ENCODE measurements at places on chromosomes 6 and 20.

- DNase-seq, result no peak
These were observed 60.4 kb downstream of the SCAND1 start for GRCh38 chr20:35893942-35894341.

DNA sequence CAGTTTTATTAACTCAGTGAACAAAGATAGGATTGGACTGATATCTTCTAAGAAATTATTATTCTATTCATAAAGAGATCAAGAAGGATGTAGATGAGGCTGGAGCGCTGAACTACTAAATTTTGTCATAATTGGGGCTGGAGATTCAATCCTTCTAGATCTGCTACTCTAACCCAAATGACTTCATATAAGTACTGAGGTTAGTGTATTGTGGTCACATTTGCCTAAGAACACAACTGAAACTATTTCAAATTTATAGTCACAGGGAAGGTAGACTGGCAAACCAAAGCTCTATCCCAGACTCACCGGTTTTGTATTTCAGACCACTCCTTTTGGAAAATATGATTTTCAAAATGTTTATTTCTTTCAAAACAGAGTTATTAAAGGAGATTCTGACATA lies 96.7 kb downstream of the BMP5 start:
- DNase-seq, result no peak

DNA sequence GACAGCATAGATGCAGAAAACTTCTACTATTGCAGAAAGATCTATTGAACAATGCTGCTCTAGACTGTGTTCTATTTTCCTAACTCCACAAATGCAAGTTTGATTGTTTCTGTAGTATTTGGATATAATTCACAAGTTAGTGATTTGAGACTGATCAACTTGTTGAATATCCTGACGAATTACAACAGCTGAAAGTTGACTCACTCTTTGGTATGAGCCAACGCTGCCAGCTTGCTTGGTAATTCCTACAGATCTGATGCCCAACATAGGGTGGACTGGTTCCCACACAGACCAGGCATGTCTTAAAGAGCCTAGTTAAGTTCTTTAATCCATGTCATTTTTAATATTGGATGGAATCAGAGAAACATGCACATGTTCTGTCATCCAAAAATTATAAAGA lies 231.0 kb upstream of the RAB32 start:
- DNase-seq, result no peak

- no peak for DNase-seq
These were observed 113.2 kb upstream of the KCNG1 start for GRCh38 chr20:51135926-51136715.

GRCh38 chr6:163759542-163759941 lies 345.0 kb downstream of the QKI start:
- no peak for DNase-seq

- DNase-seq, result no peak
These were observed 60.8 kb downstream of the PRDM1 start for GRCh38 chr6:106146852-106147351.

- no peak for DNase-seq
These were observed 9.7 kb upstream of the CCR6 start for GRCh38 chr6:167113047-167113754.

GRCh38 chr6:41599852-41600445 lies 38.3 kb upstream of the MDFI start:
- DNase-seq, result no peak

DNA sequence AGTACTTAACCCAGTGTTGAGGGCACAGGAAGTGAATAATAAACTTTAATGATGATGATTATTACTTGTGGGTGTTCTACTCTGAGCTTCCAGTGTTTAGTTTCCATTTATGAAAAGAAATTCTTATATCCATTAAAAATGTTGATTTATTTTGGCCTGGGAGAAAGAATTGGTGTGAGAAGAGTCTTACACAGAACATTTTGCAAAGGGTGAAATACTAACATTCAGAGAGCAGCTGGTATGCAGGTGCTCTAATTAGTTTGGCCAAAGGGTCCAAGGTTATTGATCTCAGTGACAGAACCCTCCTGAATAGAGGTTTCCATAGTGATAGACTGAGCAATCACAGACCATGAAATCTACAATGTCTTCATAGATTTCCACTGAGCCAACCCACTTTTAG lies 4.4 kb downstream of the OSER1 start:
- no peak for DNase-seq

GRCh38 chr6:136401749-136402148 lies 112.1 kb upstream of the BCLAF1 start:
- no peak for DNase-seq

DNA sequence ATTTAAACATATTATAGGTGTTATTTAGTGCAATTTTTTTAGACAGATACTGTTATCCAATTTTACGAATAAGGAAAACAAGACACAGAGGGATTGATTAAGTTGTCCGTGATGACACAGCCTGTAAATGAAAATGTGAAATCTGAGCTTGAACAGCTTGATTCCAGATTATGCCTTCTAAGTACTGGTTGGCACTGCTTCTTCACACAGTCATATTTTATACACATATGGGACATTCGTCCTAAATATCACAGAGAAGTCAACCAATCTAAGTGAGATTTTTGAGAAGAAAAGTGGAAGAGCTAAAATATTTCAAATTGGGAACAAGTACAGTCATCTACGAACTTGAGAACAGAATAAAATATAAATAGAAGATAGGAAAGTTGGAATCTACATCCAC lies 756.3 kb downstream of the BCKDHB start:
- DNase-seq, result no peak

DNA sequence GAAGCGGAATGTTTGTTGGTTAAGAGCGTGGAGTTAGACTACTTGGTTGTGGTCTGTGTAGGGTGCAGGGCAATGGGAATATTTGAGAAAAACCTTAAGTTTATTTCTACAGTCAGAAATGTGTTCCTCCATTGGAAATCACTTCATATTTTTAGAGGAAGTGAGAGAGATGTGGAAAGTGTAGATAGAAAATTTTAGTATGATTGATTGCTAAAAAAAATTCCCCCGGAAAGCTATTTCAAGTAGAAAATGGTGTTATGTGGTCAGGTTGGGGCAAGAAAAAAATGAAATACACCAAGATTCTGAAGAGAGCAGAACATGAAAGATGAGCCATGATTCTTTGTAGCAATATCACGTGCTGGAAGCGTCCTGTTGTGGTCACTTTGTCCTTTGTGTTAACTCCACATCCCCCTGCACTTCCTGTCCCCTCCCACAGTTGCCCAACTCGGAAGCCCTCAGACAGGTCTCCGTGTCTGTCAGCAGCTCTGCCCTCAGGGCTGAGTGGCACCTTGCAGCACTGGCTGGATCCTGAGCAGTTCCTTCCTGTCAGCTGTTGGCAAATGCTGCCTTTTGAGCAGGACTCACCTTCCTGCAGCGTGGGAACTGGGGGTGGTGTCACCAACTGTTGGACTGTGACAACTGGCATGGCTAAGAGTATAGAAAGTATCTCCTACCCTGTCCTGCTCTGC lies 137.5 kb upstream of the SLC24A3 start:
- DNase-seq, result no peak

- DNase-seq, result no peak
These were observed 4.3 kb downstream of the DDRGK1 start for GRCh38 chr20:3199976-3200755.

DNA sequence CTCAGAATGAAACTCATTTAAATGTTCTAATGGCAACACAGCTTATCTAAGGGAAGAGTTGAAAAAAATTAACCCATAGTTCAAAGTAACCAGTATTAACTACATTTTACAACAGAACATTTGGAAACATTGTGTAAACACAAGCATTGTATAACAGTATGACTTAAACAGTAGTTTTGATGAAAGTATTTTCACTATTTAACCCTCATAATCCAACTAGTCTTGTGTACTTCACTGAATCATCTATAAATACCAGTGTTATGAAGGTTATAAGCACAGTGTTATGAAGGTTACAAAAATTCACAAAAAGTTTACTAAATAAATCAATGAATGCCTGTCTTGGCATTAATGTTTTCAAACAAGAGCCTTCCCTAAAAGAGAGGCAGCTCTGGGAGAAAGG lies 66.5 kb downstream of the REV3L start:
- DNase-seq, result no peak

DNA sequence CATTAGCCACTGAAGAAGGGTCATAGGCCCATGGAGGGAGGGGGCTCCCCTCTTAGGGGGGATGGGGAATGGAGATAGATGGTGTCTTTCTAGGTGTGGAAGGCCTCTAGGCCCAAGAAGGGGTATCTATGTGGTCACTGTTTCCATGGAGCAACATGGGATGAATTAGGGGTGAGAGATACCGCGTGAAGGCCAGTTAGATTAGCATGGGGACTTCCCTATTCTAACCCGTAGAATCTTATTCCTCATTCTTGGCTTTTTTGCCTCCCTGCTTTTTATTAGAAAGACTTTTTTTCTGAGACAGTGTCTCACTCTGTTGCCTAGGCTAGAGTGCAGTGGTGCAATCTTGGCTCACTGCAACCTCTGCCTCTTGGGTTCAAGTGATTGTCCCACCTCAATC lies 3.2 kb downstream of the RAB44 start:
- DNase-seq, result no peak

- no peak for DNase-seq
These were observed 296.2 kb downstream of the RIMS1 start for GRCh38 chr6:72182337-72183246.

DNA sequence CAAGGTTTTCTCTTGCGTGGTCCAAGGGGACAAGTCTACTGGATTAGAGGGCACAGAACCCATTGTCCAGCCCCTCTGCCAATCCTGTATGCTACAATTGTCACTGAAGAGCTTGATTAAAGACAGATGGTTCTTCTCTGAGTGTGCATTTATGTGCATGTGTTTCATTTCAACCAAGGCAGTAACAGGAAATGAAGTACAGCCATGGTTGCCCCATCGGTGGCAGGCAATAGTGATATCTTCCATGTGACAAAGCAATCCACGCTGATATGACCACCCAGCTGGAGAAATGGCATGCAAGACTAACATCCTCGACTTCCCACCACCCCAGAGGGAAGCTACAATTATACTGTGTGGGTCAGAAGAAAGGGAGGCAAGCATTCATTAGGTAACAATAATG lies 85.5 kb downstream of the UNC5CL start:
- no peak for DNase-seq

DNA sequence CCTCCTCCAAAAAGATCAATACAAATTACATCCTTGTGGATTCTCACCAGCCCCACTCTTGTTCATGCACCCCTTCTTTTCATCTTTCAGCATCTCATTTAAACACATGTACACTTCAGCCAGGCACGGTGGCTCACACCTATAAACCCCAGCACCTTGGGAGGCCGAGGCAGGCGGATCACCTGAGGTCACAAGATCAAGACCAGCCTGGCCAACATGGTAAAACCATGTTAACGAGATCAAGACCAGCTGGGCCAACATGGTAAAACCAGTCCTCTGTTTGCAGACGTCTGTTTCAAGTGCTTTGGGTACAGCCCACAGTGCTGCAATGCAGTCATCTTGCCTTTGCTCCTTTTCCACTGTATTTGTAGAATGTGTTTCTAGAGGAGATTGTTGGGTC lies 45.3 kb downstream of the ZMYND8 start:
- no peak for DNase-seq

DNA sequence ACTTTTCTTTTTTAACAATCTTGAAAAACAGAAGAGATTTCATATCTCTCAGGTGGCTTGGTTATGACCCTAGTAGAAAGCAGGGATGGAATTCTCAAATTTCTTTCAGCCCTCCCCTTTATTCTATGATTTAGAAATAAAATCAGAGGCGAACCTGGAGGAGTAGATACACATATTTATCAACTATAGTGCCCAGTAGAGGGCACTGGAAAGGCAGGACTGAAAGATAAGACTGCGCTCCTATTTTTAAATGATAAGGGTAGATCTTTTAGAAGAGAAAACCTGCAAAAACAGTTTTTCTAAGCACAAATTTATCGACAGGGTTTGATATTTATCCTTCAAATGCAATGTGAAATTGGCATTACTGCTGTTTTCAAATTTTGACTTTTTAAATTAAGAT lies 1296.6 kb downstream of the EPHA7 start:
- no peak for DNase-seq

GRCh38 chr20:13166011-13166410 lies 55.1 kb upstream of the ISM1 start:
- no peak for DNase-seq

- no peak for DNase-seq
These were observed 51.2 kb downstream of the C6orf52 start for GRCh38 chr6:10643201-10643651.

DNA sequence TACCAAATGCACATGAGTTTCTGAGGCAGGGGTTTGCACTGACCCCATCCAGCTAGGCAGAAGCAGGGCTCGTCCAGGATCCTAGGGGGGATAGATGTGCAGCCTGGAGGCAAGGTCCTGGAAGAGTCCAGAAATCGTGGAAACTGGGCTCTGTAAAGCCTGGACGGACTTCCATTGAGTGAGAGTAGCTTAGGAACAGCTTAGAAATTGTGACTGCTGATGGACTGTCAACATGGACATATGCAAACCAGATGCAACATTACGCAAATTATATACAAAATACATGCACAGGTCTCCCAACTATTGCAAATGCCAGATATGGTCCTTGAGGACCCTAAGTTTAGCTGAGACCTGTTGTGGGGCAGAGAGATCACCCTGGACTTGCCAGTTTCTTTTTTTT lies 4.8 kb upstream of the EMILIN3 start:
- DNase-seq, result no peak

DNA sequence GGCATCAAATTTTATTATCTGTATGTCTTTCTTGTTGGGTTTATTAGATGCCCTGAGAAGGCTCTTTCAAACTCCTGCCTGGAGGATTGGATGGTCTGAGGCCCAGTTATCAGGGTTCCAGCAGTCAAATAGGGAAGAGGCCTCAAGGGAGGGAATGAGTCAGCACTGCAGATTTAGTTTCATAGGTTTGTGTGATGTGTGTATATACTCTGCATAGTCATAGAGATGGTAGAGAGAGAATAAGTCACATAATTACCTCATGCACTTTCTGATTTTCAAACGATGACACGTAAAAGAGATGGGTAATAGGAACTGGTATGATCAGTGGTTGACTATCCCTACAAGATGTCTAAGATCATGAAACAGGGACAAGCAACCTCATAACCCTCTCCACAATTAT lies 82.1 kb downstream of the ADAT2 start:
- no peak for DNase-seq

DNA sequence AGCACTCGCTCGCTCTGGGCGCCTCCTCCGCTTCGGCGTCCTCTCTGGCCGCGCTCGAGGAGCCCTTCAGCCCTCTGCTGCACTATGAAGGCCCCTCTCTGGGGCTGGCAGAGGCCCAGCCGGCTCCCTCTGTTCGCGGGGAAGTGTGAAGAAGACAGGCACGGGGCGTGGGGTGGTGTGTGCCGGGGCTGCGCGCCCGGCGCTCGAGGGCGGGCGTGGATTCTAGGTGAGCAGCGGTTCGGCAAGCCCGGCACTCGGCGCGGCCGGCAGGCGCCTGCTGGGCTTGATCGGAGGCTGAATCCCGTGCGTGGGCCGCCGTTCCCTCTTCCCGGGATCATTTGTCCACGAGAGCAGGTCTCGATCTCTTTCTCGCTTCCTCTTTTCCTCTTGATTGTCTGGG lies 153.0 kb downstream of the SLC35B3 start:
- no peak for DNase-seq

DNA sequence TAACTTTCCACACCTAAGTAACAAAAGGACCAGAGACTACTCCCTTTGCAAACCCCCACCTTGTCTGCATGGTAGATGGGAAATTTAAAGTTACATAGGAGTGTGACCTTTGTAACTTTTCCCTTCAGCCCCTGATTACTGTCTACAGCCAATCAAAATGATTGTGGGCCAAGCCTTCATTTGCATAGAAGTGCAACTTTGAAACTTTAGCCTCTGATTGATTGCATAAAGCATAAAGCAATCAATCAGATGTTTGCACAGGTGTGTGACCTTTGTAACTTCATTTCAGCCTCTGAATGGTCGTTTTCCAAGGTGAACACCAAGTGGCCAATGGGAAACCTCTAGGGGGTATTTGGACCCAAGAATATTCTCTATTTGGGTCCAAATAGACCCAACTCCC lies 46.1 kb downstream of the PRKN start:
- no peak for DNase-seq

Data from stimulated activated CD4-positive, alpha-beta T cell treated with anti-CD3 and anti-CD28 coated beads, Interleukin-15, amount 100 ng/mL, for 1 hour (primary cell).